ENCODE measurements at places on chromosomes 4 and X.

- no peak for DNase-seq
Measured at GRCh38 chr4:2887343-2887742, 43.7 kb downstream of the ADD1 start.

DNA sequence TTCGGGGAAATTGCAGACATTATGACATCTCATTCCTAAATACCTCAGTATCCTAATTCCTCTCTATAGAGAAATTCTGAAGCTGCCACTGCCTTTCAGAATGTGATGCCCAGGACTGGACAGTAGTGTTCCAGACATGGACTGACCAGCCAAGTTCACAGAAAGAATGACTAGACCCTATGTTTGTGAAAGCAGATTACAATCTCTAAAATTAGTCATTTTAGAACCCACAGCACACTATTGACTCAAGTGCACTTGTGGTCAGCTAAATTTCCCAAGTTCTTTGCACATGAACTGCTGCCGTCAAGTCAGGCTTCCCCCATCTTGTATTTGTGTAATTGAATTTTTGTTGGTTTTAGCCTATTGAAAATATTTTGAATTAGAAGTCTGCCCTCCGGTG, 81.0 kb upstream of the ESX1 start:
- no peak for DNase-seq

GRCh38 chr4:1283711-1284110, 6.0 kb upstream of the MAEA start:
- no peak for DNase-seq

GRCh38 chr4:183284965-183285364, 35.1 kb downstream of the CLDN22 start:
- no peak for DNase-seq

- no peak for DNase-seq
Measured at GRCh38 chr4:139912445-139912844, 241.5 kb downstream of the MAML3 start.

DNA sequence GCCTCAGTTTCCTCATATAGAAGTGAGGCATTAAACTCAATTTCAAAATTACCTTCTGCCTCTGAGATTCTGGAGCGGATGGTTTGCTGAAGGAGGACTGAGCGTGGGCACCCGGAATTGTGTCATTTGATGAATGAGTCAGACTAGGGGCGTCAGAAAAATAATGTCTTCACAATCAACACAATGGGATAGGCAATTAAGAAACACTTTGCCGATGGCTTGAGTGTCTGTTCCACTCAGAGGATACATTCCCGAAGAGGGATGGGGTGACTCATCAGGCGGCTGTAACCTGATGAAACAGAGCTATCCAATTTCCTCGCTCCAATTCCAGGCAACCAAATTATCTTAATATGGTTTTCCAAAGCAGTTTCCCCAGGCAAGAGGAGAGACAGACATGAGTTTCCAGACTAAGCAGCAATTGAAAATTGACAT, 1.2 kb upstream of the CHRNA9 start:
- no peak for DNase-seq

GRCh38 chr4:38752941-38753806, 29.6 kb downstream of the TLR10 start:
- DNase-seq = no peak

- no peak for DNase-seq
Measured at GRCh38 chr4:80434238-80434637, 98.7 kb downstream of the CFAP299 start.

DNA sequence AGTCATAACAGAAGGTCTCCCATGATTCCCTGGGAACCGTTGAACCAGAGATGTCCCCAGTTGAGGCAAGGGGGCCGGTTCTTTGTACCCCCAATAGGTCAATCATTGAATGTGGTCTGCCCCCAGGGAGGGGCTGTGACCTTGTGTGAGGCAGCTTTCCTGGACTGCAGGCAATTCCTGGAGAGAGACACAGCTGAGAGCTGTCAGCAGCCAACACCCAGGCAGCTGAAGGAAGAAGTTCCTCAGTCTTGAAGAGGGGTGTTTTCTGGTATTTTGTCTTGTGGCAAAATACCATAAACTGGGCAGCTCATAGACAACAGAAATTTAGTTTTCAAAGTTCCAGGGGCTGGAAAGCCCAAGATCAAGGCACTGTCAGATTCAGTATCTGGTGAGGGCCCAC, 185.7 kb upstream of the ATP6AP2 start:
- no peak for DNase-seq

GRCh38 chrX:134732676-134733075, 74.4 kb upstream of the PLAC1 start:
- no peak for DNase-seq

- DNase-seq = no peak
Measured at GRCh38 chr4:113077575-113077974, 28.1 kb downstream of the ANK2 start.

DNA sequence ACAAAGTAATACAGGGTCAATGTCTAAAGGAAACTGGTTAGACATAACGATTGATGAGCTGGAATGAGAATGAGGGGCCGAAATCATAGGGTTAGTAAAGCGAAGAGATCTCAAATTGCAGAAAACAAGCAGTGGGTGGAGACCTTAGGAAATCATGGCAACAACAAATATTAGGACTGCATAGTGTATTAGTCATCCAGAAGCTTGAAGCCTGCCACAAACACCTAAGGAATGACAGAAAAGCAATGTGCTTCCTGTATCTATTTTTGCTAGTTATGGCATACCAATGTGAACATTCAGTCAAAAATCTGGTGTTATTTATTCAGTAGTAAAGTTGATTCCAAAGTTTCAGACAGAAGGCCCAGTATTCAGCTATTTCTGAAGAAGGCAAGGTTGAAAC, 410.9 kb upstream of the CT83 start:
- DNase-seq = no peak

- no peak for DNase-seq
Measured at GRCh38 chr4:78938474-78938867, 767 bp downstream of the PAQR3 start.

GRCh38 chr4:4362991-4363697, 23.8 kb upstream of the NSG1 start:
- DNase-seq = no peak

DNA sequence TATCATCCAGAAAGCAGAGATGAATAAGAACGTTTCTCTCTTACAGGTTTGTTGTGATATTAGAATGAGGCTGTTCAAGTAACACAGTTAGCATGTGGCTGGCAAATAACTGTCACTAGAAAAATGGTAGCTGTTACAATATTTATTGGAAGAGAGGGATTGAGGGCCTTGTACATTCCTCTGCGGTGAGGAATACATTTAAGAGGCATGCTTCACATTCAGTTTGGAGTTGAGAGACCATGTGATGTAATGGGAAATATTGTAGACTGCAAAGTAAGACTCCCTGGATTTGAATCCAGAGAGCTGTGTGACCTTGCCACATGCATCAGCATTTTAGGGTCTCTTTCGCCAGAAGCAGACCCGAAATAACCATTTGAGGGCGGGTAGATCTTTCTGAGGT, 104.8 kb upstream of the KIT start:
- no peak for DNase-seq
